ENCODE measurements at places on chromosomes 6 and 20.

DNA sequence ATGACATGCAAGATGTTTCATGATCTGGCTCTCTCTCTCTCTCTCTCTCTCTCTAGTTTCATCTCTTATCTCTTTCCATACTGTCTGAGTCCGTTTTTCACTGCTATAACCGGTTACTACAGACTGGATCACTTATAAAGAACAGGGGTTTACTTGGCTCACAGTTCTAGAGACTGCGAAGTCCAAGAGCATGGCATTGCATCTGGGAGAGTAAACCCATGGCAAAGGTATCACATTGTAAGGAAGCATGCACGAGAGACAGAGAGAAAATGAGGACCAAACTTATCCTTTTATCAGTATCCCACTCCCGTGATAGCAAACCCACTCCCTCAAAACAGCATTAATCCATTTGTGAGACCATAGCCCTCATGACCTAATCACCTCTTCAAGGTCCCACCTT lies 7.2 kb upstream of the AGPAT4 start:
- DNase-seq = no peak

DNA sequence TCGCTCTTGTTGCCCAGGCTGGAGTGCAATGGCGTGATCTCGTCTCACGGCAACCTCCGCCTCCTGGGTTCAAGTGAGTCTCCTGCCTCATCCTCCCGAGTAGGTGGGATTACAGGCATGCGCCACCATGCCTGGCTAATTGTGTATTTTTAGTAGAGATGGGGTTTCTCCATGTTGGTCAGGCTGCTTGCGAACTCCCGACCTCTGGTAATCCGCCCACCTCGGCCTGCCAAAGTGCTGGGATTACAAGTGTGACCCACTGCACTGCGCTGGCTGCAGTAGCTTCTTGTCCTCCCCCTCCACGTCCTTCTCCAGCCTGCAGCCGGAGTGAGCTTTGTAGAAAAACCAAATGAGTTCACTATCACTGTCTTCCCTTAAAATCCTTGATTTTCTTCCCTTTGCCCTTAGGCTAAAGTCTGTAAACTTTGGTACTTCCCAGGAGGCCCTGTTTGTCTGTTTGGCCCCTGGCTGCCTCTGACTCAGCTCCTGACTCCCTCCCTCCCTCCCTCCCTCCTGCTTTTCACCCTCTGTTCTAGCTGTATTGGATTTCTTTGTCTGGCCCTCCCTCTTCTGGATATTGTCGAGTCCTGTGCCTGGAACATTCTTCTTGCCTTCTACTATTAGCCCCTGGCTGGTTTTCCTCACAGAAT lies 12.9 kb downstream of the PARD6B start:
- no peak for DNase-seq

DNA sequence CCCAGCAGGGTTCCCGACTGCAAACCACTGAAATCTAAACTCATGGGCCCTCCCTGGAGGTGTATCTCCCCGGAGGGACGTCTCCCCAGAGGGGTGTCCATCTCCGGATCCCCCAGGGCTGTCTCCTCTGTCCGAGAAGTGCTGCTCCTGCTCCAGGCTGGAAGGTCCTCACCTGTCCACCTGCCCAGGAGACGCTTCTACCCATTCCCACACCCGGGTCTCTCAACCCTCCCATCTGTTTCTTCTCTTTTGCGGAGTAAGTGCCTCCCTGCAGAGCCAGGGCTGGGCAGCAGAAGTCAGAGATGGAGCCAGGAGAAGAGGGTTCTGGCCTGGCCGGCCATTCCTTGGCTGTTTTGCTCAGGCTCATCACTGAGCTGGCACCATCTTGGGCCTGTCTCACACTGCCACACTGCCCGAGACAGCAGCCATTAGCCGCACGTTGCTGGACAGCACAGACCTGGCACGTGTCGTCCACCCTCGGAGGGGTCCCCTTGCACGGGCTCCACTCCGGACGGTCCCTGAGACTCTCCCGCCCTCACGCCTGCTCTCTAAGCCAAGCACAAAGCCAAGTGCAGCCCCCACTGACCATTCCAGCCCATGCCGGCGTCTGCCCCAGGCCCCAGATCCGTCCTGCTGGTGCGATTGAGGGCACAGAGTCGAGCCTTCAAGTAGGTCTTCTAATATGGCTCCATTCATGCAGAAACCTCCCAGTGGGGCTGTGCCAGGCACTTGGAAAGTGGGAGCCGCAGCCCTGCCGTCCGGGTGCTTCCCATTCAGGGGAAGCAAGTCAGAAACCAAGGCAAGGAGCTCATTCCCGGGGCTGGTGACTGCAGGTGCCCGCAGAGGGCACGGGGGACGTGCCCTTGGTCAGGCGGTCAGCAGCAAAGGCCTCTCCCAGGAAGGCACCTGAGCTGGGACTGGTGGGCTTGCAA lies 367.7 kb downstream of the TAF4 start:
- DNase-seq = no peak

- DNase-seq = no peak
These were observed 133.4 kb downstream of the LAMP5 start for GRCh38 chr20:9647741-9648140.

GRCh38 chr6:49935387-49935786 lies 28.6 kb downstream of the DEFB114 start:
- no peak for DNase-seq

DNA sequence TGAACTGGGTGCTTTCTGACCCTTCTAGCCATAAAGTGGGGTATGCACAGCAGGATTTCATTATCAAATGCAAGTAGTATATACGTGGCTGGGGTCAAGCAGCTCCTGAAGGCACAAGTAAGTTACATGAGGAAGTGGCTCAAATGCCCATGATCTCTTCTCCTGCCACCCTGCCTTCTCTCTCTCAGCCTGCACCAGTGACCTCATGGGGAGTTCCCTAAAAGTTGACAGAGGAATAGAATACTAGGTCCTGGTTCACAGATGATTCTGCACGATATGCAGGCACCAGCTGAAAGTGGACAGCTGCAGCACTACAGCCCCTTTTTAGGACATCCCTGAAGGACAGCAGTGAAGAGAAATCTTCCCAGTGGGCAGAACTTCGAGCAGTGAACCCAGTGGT lies 282.0 kb downstream of the BCKDHB start:
- DNase-seq = no peak

GRCh38 chr20:15328084-15328483 lies 990.7 kb upstream of the FLRT3 start:
- DNase-seq = no peak

DNA sequence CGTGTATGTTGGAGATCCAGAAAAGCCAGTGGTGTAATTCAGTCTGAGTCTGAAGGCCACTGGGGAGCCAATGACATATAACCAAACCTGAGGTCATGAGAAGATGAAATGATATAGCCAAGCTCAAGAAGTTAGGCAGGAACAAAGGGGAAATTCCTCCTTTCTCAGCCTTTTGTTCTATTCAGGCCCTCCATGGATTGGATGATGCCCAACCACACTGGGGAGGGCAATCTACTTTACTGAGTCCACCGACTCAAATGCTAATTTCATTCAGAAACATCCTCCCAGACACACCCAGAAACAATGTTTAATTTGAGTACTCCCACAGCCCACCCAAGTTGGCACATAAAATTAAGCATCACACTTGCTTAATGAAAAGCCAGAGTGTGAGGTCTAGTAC lies 183.6 kb downstream of the GJA1 start:
- no peak for DNase-seq

GRCh38 chr20:31824554-31825313 lies 5.6 kb downstream of the MYLK2 start:
- no peak for DNase-seq
